Stimulated activated CD4-positive, alpha-beta T cell treated with anti-CD3 and anti-CD28 coated beads, Interleukin-1b, Interleukin-23, amount 100 ng/mL, for 1 hour (primary cell): ENCODE measurements at places on chromosomes 11 and 22.

DNA sequence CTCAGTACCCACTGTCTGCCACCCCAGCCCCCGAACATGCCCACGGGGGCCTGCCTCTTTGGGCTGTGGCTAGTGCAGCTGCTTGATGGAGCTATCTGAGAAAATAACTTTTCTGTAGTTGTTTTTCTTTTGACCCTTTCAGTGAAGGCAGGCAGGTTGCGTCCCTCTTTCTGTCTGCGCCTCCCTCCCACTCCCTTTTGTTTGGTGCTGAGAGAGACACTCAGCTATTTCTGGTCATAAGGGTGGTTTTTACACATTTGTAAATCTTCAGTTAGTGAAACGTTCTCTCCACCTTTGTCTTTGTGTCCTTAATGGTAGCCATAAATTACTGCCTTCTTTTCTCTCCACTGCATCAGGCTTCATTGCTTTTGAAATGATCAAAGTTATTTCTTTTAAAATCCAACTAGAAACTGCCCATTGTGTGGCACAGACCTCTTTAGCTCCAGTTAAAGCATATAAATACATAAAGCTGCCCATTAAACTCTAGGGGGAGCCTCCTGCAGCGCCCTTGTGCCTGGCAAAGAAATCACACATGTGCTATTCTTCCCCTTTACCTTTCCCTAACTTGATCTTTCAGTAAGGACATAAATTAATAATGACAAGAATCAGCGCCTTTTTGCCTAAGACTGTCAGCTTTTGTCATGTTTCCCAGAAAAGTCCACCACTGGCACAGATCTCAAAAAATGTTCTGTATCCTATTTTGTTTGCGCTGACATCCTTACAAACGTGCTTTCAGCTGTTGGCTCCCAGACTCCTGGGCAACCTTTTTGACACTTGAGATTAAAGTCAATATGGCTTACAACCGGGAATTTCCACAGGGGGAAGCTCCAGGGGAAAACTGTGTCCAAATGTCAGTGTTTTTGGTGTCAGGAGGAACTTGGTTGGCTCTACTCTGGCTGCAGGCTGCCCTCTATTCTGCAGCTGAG, 1.7 kb upstream of the SCUBE2 start:
- no peak for DNase-seq

DNA sequence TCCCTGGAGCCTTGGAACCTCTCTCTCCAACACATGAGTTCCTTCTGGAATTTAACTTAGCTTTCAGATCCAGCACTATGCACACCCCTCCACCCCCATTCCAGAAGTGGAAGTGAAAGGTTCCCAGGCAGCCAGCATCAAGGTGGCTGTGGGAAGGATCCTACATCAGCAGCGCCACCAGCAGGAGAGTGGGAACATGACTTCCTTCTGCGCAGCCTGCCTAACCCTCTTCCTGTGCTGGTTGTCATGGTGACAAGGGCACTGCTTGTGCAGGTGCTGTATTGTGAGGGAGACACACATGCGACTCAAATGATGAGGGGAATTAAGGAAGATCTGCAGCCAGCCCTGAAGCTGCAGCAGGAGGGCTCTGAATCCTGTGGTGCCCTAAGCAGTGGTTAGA, 904.5 kb upstream of the API5 start:
- DNase-seq = no peak

DNA sequence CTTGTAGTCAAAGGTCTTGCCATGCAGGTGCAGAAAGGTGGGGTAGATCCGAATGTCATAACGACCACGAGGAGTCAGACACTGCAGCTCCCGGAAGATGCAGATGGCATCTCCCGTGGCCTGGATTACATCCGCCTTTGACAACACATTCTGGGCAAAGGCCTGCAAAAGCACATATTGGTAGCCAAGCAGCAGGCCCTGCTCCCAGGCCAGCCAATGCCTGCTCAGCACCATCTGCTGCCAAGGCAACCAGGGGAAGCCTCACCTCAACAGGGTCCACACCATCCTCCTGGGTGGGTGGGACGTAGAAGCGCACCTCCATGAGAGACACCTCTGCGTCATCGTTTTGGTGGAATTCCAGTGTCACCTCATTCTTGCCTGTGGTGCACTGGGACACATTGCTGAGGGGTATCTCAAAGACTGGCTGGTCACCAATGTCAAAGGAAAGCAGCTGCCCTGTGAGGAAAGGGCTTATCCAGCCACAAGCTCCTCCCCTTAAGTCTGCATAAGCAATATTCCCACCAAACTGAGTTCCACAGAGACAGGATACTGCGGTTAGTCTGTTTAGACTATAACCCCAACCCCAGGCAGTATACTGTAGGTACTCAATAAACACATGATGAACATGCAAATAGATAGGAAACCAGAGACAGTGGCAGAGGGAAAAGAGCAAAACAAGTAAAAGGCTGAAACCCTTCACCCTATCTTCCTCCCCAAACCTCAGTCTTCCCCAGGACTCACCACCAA, 2.8 kb downstream of the SSRP1 start:
- no peak for DNase-seq

DNA sequence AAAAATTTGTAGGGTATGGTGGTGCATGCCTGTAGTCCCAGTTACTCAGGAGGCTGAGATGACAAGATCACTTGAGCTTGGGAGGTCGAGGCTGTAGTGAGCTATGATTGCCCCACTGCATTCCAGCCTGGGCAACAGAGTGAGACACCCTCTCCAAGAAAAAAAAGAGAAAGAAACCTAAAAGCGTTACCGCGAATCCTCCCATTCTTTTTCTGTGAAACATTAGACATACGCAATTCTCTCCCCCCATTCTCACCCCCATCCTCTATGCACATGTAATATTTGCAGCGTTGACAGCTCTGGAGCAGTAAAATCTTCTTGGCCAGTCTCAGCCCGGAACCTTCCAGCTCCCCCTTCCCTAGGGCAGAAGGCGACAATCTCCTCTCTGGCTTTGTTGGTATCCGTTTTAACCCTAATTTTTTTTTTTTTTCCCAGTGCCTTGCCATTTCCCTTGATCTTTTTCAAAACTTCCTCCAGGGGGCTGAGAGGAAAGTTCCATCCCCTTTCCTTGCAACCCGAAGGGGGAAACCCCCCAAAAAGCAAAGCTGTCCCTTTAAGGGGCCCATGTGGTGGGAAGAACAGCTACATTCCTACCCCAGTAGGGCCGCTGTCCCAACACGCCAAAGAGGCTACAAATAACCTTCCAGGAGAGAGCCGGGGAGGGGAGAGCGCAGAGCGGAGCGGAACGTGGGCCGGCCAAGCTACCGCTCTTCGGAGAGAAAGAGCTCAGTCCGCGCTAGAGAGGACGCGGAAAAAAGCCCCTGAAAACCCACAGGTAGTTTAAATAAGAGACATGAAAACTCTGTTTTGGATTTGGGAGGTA, 1.9 kb downstream of the LRP4 start:
- DNase-seq = no peak

GRCh38 chr22:30245985-30246813, at the start of gene LIF:
LIF (minus strand) TSS chr22:30246759; CDS start chr22:30246695, 64 bp downstream.
- DNase-seq = no peak

DNA sequence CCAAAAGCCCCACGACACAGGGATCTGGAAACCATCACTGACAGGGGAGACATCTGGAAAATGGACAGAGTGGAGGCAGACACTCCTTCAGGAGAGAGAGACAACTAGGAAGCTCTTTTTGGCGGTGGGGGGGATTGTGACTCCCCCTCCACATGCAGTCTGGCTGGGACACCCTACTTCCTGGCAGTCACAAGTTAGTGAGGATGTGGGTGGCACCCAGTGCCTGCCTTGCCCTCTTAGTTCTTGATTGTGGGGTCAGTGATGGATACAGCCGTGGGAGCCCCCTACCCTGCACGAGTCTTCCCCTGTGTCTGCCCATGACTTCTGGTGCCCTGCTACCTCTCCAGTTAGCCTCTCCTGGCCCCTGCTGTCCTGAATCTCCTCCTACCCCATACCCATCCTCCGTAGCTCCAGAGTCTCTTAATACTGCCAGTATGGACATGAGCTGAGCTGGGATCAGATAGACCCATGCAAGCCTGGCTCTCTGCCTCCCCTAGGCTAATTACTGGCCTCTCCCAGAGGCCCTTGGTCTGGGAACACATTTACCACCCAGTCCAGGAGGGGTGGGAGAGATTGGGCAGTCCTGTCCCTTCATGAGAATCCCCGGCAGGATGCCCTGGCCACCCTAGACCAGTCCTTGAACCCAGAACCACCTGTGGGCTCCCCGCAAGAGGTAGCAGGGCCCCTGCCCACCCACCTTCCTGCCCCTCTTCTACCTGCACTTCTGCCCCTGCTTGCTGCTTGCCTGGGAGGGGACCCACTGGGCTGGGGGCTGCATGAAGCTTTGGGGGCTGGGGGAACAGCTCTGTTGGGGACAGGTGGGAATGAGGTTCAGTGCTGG, 22.8 kb downstream of the RHBDD3 start:
- no peak for DNase-seq

GRCh38 chr11:6022956-6023355, 7.6 kb downstream of the OR56A1 start:
- no peak for DNase-seq
